Nucleus accumbens (tissue), 56 donors: ENCODE measurements at places on chromosomes 5 and 9.

- DNase-seq: no peak
Measured at GRCh38 chr5:68285075-68285840, 69.7 kb downstream of the PIK3R1 start.

DNA sequence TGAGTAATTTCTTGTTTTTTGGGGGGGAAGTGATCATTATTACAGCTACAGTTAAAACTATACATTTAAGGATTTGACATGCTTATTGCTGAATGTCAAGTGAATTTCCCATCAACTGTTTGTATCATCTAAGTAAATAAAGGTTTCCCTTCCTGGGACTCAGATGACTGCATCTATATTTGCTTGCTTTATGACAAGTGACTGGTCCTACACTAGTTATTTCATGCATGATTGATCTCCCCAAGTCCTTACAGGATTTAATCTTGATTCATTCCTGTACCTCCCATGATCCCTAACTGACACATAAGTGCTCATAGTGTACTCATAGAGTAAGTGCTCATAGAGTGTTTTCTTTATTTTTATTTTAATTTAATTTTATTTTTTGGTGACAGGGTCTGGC is 2.8 kb downstream of the TXNDC8 start:
- DNase-seq: no peak

DNA sequence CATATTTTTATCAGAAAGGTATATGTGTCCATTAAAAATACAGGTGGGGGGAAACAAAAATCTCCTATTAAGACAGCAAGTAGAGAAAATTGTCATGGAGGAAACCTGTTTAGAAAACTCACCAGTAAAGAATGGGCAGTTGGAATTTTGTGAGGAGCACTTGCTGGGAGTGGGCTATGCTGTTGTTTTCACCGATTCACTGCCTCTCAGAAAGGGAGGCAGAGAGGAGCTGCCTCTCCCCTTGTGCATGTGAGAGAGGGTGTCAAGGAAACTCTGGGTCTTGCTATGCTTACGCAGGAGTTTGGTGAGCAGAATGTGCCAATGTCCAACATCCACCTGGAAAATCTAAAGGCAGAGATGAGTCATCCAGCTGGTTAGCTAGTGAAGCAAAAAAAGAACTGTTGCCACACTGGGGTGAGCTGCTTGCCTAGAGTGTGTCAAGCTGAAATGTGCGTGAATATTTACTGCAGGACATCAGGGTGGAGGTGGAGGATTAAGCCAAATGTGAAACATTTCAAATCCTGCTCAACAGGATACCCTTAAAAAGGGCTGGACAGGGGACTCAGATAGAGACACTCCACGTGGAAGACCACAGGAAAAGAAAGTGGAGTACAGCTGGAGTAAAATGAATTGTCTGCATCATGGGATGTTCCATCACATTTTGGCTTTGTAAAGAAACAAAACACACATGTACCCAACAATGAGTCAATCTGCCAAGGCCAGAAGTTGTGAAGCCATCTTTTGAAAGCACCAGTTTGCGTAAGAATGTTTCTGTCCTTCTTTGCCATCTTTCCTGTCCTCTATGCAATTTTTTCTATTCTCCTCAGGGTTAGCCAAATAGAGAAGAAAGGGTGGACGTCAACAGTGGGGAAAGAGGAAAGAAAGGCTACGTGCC is 449.7 kb upstream of the MPDZ start:
- no peak for DNase-seq

DNA sequence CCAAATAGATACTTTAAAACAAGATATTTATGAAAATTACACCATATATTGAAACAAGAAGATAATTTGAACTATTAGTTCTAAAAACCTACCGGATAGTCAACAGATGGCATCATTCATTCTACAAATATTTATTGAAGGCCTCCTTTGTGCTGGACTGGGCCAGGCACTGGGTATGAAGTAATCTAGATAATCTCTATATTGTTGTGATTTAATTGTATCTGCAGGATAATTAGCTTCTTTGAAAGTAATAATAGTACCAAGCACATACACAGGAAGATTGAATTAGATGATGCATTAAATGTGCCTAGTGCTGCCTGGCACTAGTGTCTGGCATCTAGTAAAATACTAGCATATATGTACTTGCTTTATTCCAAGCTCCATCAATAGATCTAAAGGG is 735.2 kb upstream of the DMAC1 start:
- DNase-seq: no peak

DNA sequence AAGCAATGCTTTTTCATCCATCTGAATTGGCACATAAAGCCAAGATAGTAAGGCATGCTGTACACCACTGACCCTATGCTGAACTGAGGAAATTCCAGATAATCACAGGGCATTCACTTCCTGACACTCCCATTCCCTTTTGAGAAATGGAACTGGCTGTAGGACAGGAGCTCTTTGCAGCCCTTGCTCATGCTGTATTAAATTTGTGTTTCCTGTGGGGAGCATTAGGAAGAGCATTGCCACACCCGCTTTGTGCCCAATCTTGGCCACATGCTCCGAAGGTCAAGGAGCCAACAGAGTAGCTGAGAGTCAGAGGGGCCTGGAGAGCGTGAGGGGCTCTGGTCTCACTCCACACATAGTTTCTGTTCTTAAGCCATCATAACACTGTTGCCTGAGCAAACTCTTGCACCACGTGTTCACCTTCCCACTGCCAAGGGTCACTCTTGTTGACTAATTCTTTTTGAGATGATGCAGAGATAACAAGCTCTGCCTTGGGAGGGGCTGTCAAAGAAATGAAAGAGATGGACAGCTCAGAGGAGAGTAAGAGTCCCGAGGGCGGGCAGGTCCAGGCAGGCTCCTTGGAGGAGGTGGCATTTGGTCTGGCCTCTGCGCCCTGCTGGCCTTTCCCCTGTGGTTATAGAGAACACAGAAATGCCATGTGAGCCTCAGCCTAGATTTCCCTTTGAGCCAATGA is 31.7 kb upstream of the ARAP3 start:
- no peak for DNase-seq

GRCh38 chr5:116652196-116652729 is 77.6 kb upstream of the SEMA6A start:
- DNase-seq: peak; percentile 73

- no peak for DNase-seq
Measured at GRCh38 chr5:147143215-147143614, 91.6 kb upstream of the STK32A start.

- no peak for DNase-seq
Measured at GRCh38 chr9:113269355-113269754, 6.0 kb downstream of the CDC26 start.

DNA sequence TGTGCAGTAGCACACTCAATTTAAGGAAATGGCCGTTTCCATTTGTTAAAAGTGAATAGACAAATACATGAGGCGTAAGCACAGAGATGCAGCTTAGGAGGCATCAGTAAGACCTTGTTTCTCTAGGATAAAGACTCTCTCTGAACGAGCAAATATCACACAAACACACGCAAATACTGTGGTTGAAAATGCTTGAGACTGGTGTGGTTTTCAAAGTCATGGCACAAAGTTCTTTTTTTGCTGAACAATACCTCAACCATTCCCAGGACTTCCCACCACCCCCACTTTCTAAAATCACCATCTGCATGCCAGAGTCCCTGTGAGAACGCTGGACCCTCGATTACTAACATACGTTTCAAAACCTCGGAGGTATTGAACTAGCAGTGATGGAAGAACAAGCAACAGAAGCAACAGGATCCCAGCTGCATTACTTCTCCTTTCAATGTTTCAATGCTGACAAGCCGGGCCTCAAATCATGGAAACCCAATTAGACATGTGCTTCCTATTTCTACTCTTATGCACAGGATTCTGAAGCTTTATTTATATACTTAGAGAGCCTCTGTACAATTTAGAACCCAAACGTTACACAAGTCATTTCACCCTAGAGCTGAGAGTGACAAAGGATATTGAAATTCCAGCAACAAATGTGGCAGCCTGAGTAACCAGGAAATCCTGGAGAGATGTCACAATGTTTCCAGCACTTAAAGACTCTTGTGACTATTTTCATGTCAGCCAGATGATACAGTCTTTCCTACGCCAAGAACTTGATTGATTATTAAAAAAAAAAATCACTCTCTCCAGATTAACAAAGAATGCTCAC is 63.9 kb downstream of the CDC14B start:
- DNase-seq: no peak

- DNase-seq: no peak
Measured at GRCh38 chr5:10489810-10490426, 48.2 kb downstream of the ROPN1L start.

- no peak for DNase-seq
Measured at GRCh38 chr5:88193896-88194295, 74.7 kb downstream of the TMEM161B start.

DNA sequence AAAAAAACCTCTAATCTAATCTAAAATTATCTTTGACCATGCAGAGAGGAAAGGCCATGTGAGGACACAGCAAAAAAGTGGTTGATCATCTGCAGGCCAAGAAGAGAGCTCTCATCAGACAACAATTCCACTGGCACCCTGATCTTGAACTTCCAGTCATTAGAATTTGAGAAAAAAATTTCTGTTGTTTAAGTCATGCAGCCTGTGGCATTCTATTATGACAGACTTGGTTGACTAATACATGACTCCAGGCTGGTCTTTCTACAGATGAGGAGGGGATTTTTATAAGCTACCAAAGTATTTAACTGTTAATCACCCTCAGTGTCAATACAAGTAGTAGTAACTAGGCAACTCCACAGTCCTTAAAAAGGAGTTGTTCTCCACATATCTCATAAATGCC is 358.5 kb upstream of the RGMB start:
- no peak for DNase-seq

GRCh38 chr9:131333771-131334628 is 44.5 kb downstream of the PLPP7 start:
- no peak for DNase-seq

GRCh38 chr5:120454094-120454798 is 9.9 kb upstream of the PRR16 start:
- DNase-seq: no peak

DNA sequence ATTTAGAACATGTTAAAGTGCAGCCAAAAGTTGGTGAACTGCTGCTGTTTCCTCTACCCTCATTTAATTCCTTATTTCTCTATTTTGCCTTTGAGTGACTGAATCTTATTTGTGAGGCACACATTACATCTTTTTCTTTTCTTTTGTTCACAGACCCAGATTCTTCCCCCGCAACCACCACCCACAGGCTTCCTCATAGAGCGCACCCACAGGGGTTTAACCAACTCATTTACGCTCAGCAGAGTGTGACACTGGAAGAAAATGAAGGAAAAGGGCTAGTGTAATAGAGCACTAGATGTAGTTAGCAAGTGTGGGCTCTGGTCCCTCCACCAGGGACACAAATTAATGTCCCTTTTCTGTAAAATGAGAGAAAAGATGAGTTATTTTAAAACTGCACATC is 200.7 kb downstream of the PARP8 start:
- DNase-seq: peak; percentile 7
